ENCODE measurements at places on chromosomes 1 and 21.

DNA sequence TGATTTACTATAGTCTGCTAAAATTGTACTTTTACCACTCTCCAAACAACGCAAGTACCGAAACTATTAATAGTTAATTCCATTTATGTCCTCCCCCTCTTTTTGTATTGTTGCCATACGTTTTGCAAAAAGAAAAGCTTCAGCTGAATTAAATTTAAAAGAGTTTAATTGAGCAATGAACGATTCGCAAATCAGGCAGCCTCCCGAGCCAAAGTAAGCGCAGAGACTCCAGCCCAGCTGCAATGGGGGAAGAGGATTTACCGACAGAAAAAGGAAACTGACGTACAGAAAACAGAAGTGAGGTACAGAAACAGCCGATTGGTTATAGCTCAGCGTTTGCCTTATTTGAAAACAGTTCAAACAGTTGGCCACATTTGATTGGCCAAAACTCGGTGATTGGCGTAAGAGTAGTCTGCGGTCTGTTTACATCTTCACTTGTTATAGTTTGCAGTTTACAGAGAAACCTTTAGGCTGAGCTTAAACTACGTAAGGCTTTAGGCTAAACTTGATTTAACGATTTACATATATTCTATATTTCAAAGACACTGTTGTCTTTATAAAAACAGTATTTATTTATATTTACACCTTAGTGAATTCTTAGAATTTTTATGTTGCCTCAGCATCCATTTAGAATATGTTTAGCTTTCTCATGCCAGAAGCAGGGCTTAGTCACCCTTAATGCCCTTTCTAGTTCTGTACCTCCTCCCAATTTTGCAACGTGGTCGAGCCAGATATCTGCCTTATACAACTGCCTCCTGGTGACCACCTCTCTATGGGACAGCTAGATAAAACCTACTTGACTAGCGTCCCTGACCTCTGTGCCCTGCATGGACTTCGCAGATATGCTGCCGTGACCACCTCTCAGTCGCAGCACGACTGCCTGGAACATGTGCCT, 23.8 kb downstream of the CR1 start:
- no peak for DNase-seq

DNA sequence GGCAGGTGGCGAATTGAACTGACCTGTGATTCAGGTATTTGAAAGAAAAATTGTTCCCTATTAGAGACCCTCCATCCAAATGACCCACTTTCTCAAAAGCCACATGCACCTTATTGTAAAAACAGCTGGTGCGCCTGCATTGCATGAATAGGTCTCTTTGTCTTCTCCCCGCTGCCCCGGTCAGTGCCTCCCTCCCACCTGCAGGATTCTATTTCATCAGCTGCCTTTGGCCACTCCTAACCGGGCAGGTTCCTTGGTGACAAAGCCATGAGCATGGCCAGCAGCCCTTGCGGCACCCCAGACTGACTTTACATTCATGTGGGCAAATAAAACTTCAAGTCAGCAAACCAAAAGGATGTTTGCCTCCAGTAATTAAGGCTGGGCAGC, 6.4 kb downstream of the TMPRSS3 start:
- DNase-seq = no peak

DNA sequence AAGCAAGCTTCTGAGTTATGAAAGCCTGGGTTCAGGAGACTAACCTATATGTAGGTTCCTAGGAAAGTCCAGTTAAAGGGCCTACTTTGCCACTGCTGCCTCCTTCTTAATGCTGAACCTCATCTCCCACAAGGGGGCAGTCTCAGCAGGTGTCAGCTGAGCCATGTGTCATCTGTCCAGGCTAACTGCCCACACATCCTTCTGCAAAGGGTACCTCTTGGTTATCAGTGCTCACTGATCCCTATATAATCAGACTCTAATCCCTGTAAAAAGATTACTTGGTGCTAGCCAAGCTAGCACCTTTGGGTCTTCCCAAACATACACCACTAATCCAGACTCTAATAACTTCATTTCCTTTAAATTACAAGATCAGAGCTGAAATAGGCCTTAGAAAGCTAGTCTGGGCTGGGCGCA, 9.0 kb downstream of the PRDX1 start:
- no peak for DNase-seq

DNA sequence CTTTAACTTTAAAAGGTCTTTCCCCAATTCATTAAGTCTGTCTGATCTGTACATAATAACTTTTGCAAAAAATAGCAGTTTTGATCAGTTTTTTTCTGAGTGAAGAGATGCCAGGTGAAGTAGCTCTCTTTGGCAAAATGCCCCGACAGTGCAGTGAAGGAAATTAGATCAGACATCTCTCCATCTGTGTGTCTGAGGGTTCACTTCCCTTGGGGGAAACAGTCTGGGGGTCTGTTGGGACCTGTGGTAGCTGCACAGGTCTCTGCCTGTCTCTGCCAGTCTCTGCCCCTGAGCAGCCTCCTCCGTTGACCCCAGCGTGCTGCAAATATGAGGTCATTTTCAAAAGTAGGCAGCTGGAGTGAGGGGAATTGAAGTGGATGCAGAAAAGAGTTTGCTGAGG, 54.5 kb downstream of the TBCE start:
- DNase-seq = no peak

- no peak for DNase-seq
These were observed 156.5 kb downstream of the FGGY start for GRCh38 chr1:59453297-59453968.

Measured in stimulated activated CD8-positive, alpha-beta memory T cell treated with anti-CD3 and anti-CD28 coated beads, Interleukin-4, amount 100 ng/mL, for 24 hours (primary cell).